T-helper 2 cell treated with Interferon-gamma antibody and Interleukin-4, amounts not matched to agents 5 μg/mL and 100 μg/mL, for 36 hours (primary cell): ENCODE measurements at places on chromosomes 1 and 21.

DNA sequence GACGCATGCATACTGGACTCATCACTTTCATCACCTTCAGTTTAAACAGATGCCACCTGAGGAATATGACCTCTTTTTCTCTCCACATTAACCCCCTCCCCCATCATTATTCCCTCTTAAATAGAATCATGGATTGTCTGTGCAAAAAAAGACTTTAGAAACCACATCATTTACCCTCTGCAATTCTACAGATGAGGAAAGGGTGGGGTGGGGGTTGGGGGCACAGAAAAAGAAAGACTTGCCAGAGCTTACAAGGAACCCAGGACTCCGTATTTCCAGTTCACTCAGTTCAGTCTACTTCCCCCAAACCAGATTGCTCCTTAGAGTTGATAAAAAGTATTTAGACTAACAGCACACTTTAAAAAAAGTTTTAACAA, 26.2 kb upstream of the NFIA start:
- no peaks in the 10 kb centered on the region for H3K36me3 ChIP-seq
- peaks cover 89% of the 10 kb centered on the region for H3K27me3 ChIP-seq
- H3K4me1 ChIP-seq = peaks cover 18% of the 10 kb centered on the region
- DNase-seq = no peak
- H3K4me3 ChIP-seq = peak overlapping the region; percentile 54

DNA sequence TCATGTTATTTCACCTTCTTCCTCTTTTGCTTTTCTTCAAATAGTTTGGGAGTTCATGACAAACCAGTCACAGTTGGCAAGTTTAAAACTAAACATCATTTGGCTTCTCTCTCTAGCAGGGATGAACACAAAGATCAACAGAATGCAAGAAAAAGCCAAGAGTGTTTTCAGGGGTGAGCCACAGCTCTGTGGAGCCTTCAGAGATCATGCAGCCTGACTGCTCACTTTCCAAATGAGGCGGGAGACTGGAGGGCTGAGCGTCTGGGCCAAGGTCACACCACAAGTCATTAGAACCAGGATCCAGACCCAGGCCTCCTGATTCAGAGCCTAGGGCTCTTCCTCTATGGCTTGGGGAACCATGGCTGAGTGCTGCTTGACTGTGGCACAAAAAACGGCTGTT, 2.7 kb downstream of the DPT start:
- DNase-seq = no peak
- H3K27me3 ChIP-seq = peaks cover 12% of the 10 kb centered on the region
- H3K27ac ChIP-seq = no peak overlapping the region
- H3K4me1 ChIP-seq = peaks cover 4% of the 10 kb centered on the region

DNA sequence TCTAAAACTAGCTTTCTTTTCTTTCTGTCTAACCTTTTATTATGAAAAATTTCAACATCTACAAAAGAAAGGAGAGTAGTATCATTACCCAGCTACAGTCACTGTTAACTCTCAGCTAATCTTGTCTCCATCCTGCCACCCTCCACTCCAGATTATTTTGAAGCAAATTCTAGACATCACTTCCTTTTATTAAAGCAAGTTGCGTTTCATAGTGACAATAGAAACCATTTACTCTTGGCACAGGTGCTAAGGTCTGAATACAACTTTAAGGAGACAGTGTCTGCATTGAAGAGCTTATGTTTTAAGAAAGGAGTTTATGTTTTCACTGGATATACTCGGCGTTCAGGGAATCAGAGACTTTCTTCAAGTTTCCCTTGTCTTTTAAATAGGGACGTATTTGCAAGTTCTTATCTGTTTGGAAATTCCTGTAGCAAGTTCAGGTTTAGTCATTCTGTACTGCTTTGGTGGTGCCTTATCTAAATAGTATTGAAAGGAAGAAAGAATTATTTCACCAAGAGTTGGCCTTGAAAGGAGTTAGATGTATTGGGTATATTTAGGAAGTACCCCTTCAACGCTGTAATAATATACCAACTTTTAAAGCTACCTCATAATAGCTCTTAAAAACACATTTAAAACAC, 42.7 kb downstream of the ITSN1 start:
- H3K4me3 ChIP-seq = no peak overlapping the region
- no peak overlapping the region for H3K27ac ChIP-seq
- H3K36me3 ChIP-seq = no peaks in the 10 kb centered on the region
- no peaks in the 10 kb centered on the region for H3K4me1 ChIP-seq

- H3K4me1 ChIP-seq = peaks cover 8% of the 10 kb centered on the region
- no peak overlapping the region for H3K4me3 ChIP-seq
These were observed 44.6 kb upstream of the MYBPHL start for GRCh38 chr1:109351457-109351856.

GRCh38 chr1:101064697-101065096, 39.1 kb upstream of the DPH5 start:
- H3K36me3 ChIP-seq = peaks cover 48% of the 10 kb centered on the region

GRCh38 chr1:108106775-108107174, 93.4 kb downstream of the SLC25A24 start:
- DNase-seq = no peak
- H3K27me3 ChIP-seq = peaks cover 7% of the 10 kb centered on the region
- H3K36me3 ChIP-seq = no peaks in the 10 kb centered on the region

DNA sequence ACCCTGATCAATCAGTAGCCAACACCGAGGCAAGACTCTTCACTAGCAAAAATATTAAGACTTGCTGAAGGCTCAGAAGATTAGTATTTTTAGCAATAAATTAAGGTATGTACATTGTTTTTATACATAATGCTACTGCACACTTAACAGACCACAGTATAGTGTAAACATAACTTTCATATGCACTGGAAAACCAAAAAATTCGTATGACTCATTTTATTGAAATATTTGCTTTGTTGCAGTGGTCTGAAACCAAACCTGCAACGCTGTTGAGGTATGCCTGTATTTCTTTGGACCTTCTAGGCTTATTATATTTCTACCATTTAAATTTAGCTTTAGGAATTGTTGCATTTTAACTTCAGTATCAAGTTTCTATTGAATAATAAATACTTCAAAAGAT, 65.8 kb upstream of the BCL9 start:
- no peaks in the 10 kb centered on the region for H3K36me3 ChIP-seq
- H3K27me3 ChIP-seq = peaks cover 12% of the 10 kb centered on the region
- no peak overlapping the region for H3K27ac ChIP-seq
- H3K4me3 ChIP-seq = no peak overlapping the region
- no peak for DNase-seq
